ENCODE measurements at places on chromosomes 1 and 21. TPM values are rescaled to one million over a fixed set of nuclear protein-coding genes. Genes with fewer than 3 reads are reported as not detected.
A peak's percentile ranks its signal among the peaks of the same experiment; 100 is the strongest.

GRCh38 chr1:66867501-66867900 is 57.2 kb downstream of the DNAI4 start:
- no peak for DNase-seq

GRCh38 chr1:205316161-205316566 is 5.4 kb downstream of the NUAK2 start:
- peak; percentile 63 for DNase-seq

- no peak for DNase-seq
Observed at GRCh38 chr1:12607263-12607662, 10.7 kb downstream of the DHRS3 start.

DNA sequence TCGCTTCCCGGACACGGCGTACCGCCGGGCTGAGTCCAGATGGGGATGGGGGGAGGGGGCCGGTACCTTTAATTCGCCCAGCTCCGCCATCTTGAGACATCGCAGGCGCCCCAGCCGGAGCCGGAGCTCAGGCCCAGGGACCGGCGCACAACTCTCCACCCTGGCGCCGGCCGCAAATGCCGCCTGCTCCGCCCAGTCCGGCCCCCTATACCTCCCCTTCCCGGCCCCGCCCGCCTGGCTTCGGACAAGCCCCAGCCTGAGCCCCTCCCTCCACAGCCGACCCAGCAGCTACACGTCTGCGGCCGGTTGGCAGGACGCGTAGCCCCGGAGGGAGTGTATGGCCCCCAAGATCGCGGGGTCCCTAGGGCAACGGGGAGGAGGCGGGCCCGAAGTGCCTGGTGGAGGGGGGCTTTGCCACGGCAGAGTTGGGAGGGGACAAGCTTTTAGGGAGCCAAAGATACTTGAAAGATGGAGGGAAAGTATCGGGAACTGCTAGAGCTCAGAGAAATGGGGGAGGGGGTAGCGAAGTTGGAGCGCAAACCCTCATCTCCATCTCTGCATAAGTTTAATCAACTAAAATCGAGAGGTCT is at the start of gene PIAS3:
TSS of gene PIAS3 (minus strand) at position 181 of the 590 bp plus-strand sequence. CDS start at position 90, 91 bp downstream.
- peak; percentile 99 for DNase-seq

KRTAP13-2 gene
- total RNA-seq = not detected

HFM1 gene
- 2.6 TPM for total RNA-seq

NBPF4 gene
- total RNA-seq = not detected

SLC45A3 gene
- 2.1 TPM for total RNA-seq

CRNN gene
- not detected for total RNA-seq

NGF gene
- total RNA-seq = 7.4 TPM

All from right cardiac atrium (tissue), 5 donors.